ENCODE measurements at places on chromosomes 4 and X.

DNA sequence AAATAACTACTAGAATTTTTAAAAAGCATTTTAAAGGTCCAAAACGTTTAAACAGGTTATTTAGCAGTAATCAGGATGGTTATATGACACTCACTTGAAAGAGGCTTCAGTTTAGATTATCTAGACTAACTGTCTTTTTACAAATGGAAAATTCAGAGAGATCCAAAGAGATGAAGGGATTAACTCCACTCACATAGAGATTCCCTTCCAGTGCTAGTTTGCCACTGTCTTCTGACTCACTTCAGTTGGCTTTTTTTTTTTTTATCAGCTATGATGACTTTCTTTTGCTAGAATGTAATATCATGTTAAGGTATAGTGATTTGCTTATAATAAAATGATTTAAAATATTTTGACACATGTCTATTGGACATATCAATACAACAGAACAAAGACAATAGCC lies 43.8 kb downstream of the GALNT7 start:
- DNase-seq, result no peak

DNA sequence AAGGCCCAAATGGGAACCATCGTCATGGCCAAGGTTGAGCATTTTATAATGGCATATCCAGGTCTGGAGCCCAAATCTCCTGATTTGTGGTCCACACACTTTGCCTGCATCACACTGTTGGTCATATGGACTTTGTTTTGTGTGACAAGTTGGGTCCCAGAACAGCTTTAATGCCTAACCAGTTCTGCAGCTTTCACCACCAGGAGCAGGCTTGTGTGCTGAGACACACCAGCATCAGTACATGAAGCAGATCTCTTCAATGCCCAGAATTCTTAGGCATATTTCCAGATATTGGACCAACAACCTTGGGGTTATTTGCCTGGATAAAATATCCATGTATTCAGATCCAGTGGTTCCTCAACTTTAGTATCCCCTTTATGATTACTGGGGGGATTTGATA lies 371.3 kb downstream of the FBXW7 start:
- DNase-seq, result no peak

- DNase-seq, result no peak
Measured at GRCh38 chr4:35649778-35650177, 594.5 kb downstream of the ARAP2 start.

DNA sequence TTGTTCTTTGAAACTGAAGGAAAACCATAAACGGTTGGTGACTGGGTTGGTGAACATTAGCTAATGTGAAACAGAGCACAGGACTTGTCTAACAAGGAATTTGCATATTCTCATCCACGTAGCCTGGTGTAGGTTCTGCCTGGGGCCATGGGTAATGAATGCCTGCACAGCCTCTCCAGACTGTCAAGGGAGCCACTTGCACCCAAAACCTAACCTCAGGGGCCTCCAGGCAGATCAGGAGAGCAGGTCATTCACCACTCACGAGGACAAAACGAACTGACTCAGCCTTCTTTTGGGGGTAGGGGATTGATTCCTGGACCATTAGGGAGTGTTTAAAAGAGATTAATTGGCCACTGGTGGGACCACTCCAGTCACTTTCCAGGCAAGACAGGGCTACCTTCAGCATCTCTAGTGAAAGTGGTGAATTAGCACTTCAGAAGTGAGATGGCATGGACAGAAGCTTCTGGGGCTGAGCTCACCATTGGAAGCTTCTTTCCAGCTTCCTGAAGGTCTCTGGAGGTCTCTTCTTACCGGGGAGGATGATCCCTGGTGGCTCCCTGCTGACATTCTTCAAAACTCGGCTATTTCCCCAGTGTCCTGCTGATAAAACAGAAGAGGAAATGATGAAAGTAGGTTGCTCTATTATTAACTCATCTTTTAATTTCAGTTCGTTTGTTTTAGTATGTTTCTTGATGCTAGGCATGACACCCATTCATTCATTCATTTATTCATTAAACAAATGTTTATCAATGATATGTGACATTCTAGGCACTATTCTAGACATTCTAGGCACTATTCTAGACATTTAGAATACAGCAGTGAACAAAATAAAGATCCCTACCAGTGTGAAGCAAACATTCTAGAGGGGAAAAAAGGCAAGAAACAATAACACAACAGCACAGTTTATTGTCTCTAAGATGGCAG lies 104.5 kb upstream of the LNX1 start:
- no peak for DNase-seq

- no peak for DNase-seq
Measured at GRCh38 chrX:6667048-6667768, 132.3 kb upstream of the VCX3A start.

DNA sequence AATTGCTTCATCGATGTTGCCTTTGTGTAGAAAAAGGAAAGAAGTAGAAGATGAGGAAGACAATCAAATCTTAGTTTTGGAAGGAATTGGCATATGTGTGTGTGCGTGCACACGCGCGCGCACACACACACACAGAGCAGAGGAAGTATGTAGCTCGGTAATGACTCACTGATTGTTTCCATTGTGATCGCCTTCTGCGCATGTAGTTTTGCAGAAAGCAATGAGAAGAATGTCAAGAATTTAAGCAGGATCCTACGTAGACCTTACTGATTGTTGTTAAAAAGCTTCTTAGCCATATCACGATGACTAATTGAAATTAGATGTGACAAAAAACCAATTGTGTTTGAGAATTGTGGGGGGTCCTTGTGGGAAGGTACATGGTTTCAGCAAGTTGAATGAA lies 12.8 kb upstream of the LIMCH1 start:
- DNase-seq, result no peak
